ENCODE measurements at places on chromosomes 12 and 14. TPM values are rescaled to one million over a fixed set of nuclear protein-coding genes. Genes with fewer than 3 reads are reported as not detected.

DNA sequence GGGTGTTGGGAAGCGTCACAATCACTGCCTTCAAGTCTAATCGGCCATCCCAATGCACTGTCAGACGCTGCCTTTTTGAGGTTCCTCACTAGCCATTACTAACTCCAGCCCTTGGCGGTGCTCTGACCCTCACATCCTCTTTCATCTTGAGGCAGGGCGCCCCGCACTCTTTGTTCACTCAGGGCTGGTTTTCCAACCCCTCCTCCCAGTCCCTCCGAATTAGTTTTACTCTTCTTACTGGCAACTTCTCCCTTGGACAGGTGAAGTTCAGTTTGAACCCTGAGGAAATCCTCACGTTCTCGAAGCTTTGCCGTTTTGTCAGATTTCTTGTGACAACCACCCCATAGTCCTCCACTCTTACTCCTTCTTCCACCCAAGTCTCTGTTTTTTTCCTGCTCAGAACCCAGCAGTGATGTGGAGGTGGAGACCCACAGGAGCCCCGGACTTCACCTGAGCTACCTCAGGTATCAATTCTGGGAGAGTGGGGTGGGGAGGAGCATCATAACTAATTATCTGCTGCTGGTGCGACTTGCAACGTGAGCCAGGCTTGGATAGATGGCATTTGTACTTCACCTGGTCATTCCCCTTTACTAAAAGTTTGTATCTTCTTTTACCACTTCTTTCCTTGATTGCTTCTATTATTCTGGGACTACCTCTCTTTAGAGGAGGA lies 757 bp downstream of the ZC3H10 start:
- peaks cover 31% of the 10 kb centered on the region for H3K36me3 ChIP-seq
- peak overlapping the region; percentile 97 for H3K4me3 ChIP-seq
- no peaks in the 10 kb centered on the region for H3K27me3 ChIP-seq
- peaks cover 24% of the 10 kb centered on the region for H3K4me1 ChIP-seq

- no peak for DNase-seq
- no peaks in the 10 kb centered on the region for H3K36me3 ChIP-seq
- H3K4me3 ChIP-seq, result no peak overlapping the region
- H3K27ac ChIP-seq, result no peak overlapping the region
- no peaks in the 10 kb centered on the region for H3K27me3 ChIP-seq
Measured at GRCh38 chr12:84117190-84117589, 795.4 kb downstream of the SLC6A15 start.

GRCh38 chr12:1544996-1545700 lies 49.2 kb downstream of the FBXL14 start:
- H3K4me3 ChIP-seq, result no peak overlapping the region
- no peak overlapping the region for H3K27ac ChIP-seq
- H3K4me1 ChIP-seq, result no peaks in the 10 kb centered on the region
- no peaks in the 10 kb centered on the region for H3K36me3 ChIP-seq
- no peak for DNase-seq

GRCh38 chr12:67692966-67693365 lies 44.4 kb downstream of the DYRK2 start:
- peaks cover 1% of the 10 kb centered on the region for H3K36me3 ChIP-seq
- H3K27me3 ChIP-seq, result no peaks in the 10 kb centered on the region
- no peak overlapping the region for H3K4me3 ChIP-seq
- DNase-seq, result no peak

DNA sequence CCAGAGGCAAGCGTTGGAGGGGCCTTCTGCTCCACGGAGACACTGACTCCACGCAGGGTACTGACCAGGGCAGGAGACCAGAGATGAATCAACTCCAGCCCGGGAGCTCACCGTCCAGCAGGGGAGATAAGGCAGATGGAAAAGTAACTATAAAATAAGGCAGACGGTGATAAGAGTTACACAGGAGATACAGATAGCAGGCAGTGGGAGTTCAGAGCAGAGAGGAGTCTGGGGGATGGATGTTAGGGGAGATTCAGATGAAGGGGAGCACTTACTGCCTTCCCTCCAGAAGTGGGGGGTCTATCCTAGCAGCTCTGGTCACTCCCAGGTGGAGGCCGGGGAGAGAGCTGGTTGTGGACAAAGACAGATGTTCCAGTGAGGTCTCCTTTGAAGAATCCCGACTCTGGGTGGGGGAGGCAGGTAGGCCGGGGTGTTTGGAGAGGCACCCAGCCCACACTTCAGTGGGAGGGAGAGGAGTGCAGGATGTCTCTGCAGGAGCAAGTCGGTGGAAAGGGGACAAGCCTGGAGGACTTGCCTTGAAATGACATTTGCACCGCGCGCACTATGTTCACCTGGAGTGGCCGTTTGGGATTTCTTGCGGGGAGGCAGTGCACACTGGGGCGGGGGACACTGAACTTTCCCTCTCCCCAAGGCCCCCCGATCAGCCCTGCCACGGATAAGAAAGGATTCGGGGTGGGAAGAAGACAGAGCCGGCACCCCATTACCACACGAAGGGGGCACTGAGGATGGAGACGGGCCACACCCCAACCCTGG lies 1.2 kb downstream of the PITPNM2 start:
- peak overlapping the region; percentile 74 for H3K4me3 ChIP-seq
- H3K27ac ChIP-seq, result peak overlapping the region; percentile 22
- no peaks in the 10 kb centered on the region for H3K27me3 ChIP-seq
- DNase-seq, result no peak
- peaks cover 20% of the 10 kb centered on the region for H3K36me3 ChIP-seq

DNA sequence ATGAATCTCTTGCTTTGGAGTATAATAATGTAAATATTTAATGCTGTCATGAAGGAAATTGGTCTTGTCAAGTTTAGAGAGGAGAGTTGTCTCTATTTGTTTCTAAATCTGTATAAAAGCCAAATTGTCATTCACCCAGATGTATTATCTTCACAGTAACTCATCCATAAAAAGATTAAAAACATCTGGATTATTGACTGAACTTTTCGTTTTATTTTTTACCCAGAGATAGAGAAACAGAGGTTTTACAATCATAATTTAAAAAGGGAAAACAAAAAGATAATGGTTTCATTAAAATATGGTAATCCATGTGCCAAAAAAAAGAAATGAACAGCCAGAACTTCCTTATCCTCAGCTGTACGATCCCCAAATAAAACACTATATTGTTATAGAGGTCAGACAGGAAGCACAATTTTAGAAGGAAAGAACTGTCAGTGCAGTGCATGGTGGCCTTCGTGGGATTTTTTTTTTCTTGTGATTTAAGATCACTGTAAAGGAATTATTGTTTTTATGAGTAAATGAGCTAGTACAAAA lies 125.9 kb downstream of the ACSS3 start:
- DNase-seq, result no peak
- H3K4me1 ChIP-seq, result no peaks in the 10 kb centered on the region
- H3K4me3 ChIP-seq, result no peak overlapping the region
- no peaks in the 10 kb centered on the region for H3K36me3 ChIP-seq

DNA sequence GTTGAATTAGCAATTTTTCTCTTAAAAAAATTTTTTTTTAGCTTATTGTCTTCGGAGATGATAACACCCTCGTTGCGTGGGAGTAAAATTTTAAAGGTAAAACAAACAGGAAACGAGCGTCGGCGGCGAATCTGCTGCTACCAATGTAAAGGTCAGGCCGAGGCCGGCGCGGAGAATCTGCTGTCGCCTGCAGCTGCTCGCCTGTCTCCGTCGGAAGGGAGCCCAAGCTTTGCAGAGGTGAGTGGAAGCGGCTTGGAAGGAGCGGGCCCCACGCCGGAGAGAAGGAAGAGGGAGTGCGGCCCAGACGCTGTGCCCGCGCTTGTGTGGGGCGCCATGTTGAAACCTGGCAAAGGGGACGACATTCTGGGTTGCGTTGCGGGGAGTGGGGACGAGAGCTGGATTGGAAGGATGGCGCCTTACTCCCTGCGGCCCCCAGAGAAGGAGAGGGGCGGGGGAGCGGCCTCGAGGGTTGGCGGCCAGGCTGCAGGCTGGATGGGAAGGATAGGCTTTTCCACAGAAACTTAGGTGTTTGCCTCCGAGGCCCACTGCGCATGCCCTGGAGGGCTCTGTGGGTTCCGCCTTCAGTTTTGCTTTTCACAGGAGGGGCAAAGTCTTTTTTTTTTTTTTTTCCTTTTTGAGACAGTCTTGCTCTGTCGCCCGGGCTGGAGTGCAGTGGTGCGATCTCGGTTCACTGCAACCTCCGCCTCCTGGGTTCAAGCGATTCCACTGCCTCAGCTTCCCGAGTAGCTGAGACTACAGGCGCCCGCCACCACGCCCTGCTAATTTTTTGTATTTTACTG lies at the start of gene SNRNP35:
Gene SNRNP35 (plus strand): TSS at position 160 of the 800 bp plus-strand sequence. CDS start 7,402 bp downstream, outside the sequence.
- peaks cover 16% of the 10 kb centered on the region for H3K36me3 ChIP-seq
- H3K27me3 ChIP-seq, result no peaks in the 10 kb centered on the region
- H3K4me1 ChIP-seq, result peaks cover 26% of the 10 kb centered on the region
- H3K27ac ChIP-seq, result peak within 1 kb of the TSS; percentile 100

DNA sequence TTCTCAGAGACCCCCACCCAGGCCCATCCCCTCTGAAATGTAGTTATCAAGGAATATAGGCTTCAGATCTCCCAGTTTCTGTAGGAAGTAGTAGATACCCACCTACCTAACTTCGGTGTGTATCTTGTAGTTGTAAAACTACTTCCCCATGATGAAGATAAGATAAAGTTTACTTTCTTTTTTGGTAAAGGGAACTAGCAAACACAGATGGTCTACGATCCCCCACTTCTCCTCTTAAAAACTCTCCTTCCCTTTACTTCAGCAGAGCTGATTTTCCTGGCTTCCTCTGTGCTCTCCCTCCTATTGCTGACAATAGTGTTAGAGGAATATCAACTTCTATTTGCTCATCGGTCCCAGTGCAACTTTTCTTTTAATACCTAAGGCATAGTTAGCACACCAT lies 395.2 kb downstream of the RPL10L start:
- H3K27ac ChIP-seq, result no peak overlapping the region
- H3K36me3 ChIP-seq, result no peaks in the 10 kb centered on the region
- H3K27me3 ChIP-seq, result no peaks in the 10 kb centered on the region
- no peak overlapping the region for H3K4me3 ChIP-seq

DNA sequence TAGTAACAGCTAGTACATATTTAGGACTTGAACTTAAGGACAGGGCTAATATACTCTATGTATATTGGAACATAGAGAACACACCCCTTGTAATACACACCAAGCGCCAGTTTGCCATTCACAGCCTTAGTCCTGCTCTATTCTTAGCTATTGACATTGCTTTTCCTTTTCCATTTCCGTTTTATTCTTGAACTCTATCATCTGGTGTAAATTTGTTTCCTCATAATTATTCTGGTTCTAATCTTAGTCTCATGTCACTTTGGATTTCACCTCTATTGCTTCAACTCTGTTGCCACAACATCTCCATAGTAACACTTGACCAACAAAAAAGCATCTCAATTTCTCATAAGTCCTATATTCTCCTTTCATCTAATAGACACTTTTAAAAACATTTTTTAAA lies 225.7 kb downstream of the PHLDA1 start:
- no peaks in the 10 kb centered on the region for H3K4me1 ChIP-seq
- H3K27me3 ChIP-seq, result peaks cover 2% of the 10 kb centered on the region
- no peak overlapping the region for H3K4me3 ChIP-seq
- no peaks in the 10 kb centered on the region for H3K36me3 ChIP-seq

DNA sequence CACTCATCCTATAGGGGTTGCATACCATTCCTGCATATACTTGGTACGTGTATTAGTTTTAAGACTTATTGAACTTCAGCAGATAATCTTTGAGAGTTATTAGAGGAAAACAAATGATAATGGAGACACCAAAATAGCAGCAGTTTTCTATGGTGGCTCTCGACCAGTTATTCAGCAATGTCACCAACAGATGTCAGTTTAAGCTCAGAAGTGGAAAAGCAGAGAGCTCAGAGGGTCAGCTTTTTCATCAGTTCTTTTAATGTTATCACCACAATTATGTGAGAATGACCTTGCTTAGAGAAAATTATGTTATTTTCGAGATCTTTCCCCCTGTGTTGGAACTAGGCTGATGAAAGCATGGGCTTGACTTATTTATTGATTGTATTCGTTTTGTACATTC lies 32.0 kb downstream of the PTPN11 start:
- H3K27me3 ChIP-seq, result no peaks in the 10 kb centered on the region
- peaks cover 40% of the 10 kb centered on the region for H3K36me3 ChIP-seq
- no peak for DNase-seq

DNA sequence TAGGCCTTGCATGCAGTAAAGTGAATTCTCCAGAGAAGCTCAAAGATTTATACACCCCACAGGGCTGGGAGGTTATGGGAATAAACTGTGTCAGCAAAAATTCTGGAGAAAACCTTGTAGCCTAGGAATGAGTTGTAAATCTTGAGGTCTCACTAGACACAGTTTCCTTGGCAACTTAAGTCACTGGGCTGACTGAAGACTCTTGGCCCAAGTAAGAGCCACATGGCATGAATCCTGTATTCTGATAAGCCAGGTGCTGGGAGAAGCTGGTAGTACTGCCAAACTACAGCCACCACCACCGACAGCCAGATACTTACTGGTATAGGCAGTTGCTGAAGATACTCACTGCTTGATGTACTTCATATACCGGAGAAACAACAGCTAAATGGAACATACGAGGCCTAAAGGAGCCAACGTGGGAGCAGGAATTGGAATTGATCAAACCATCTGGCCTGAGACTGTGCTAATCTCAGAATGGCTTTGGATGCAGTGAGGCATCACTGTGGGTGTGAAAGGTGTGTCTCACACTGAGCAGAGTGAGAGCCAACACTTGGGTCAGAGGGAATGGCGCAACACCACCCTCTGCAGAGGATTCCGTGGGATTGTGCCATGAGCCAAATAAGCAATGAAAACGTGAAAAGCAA lies 102.8 kb upstream of the TMCC3 start:
- H3K36me3 ChIP-seq, result no peaks in the 10 kb centered on the region
- H3K4me3 ChIP-seq, result no peak overlapping the region
- H3K4me1 ChIP-seq, result no peaks in the 10 kb centered on the region
- no peak for DNase-seq
- no peak overlapping the region for H3K27ac ChIP-seq

GRCh38 chr12:114799574-114800487 lies 115.9 kb upstream of the TBX3 start:
- no peaks in the 10 kb centered on the region for H3K4me1 ChIP-seq
- no peaks in the 10 kb centered on the region for H3K36me3 ChIP-seq
- DNase-seq, result no peak
- H3K27me3 ChIP-seq, result no peaks in the 10 kb centered on the region

Gene SCN8A
- total RNA-seq, result 0.69 TPM

Gene MYO1H
- not detected for total RNA-seq

Gene SLC10A1
- not detected for total RNA-seq

Gene DHRS4
- 36.2 TPM for total RNA-seq

Gene NANOG
- total RNA-seq, result not detected

Gene TAMALIN
- total RNA-seq, result 11.5 TPM

Gene PGAM5
- total RNA-seq, result 74.0 TPM
